DMS79 (cell line): ENCODE measurements at places on chromosomes 5 and 9.

- DNase-seq: no peak
These were observed 141.0 kb downstream of the PBX3 start for GRCh38 chr9:125888211-125888610.

GRCh38 chr9:88996046-88996920 is 5.0 kb downstream of the S1PR3 start:
- no peak for DNase-seq

DNA sequence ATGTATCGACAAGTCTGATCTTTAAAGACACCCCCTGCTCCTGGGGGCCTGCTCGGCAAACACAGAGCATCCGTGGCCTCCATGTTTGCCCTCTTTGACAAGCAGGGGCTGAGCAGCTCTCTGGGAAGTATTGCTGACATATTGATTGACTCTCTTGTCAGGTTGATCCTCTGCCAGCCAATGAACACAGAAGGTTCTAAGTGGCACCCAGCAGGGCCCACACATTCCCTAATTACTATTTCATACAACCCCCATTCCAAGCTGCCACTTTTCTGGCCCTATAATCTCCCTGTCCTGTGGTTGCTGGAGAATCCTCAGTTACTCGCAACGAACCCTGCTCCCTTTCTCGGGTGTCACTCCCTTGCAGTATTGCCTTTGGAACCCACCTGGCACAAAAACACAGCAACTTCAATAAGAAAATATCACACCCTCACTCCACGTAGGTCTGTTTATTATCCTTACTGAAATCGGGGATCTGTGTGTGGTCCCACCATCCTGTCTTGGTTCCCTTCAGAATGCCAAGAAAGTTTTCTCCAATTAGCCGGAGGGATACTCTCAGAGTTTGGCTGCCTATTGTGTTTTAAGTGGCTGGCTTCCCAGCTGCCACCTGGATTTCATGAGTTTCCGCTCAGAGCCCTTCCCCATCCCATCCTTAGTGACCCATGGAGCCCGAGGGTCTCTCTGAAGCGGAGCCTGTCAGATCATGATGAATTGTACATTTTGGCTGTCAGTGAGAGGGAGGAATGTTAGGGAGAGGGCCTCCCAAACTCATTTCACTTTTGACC is 249.0 kb upstream of the WWC1 start:
- no peak for DNase-seq

DNA sequence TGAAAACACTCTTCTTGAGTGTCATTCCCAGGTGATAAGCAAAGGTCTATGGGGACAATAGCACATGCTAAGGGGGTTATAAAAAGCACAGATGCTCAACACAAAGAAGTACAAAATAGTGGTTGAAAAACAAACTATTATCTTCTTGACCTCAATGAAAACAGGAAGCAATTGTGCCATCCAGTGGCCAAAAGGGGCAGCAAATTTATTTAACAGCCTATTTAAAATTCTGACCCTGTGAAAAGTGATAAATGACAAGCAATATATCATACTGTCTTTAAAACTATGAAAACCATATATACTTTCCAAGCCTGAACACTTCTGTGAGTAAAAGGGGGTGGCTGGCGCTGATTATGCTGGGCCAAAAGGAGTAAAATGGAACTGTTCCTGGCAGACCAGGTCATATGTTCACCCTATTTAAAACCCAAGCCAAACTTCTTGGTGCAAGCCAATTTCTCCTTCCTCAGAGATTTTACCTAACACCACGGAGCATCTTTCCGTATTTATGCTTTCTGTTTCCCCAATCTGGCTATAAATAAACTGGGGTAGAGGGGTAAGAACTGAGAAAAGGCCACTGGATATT is 29.7 kb downstream of the TEX10 start:
- DNase-seq: peak; percentile 3

- DNase-seq: no peak
These were observed 161.7 kb downstream of the GLIS3 start for GRCh38 chr9:4138180-4138579.

- DNase-seq: no peak
These were observed 206.1 kb upstream of the COX7C start for GRCh38 chr5:86411596-86411995.
